Immature natural killer cell (primary cell): ENCODE measurements at places on chromosomes 11 and 22.

DNA sequence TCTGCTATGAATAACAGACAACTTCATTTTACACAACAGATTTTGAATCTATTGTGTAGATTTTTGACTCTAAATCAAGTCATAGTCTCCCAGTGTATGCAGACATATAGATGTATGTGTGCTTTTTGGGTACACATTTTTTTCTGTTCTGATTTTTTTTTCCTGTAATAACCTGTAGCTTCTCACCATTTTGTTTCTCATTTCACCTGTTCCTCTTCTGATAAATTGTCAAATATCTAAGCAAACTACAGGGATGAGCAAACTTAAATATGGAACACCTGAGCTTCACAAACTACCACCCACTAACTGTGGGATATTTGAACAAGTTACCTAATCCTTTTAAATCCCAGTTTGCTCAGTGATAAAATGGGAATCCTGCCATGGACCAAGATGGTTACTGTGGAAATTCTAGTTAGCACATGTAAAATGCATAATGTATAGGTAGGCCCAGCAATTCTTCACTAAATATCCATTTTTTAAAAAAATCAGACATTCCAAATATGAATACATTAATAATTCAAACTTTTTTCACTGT, 15.7 kb downstream of the LGR4 start:
- no peak for DNase-seq

DNA sequence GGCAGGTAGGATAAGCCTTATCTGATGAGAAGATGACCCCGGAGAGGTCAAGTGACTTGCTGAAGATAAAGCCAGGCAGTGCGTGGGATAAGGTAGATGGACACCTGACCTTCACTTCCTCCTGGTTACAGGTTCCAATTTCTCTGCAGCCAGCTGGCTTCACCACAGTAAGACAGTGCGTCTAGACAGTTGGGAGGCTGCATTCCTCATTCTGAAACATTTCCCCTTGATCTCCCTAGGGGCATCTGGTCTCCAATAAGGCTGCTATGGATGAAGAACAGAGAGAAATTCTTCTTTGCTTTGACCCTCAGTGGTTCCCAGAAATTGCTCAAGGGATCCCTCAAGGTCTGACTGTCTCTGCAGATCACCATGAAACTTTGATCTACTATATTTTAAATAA, 211.3 kb downstream of the MYO18B start:
- no peak for DNase-seq

DNA sequence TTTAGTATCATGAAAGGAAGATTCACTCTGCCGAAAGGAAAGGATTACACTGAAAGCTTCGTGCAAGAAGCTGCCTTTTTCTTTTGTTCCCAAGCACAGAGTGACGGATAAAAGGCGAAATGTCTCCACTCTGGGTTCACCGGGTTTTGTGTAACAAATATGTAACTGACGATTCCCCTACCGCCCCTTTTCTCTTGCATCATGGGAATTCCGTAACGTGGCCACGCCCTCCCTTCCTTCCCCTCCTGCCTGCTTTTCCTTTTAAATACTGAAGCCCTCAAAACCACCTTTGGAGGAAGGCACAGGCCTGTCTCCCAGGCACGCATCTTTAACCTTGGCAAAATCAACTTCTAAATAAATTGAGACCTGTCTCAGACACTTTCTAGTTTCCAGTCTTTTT, 16.4 kb upstream of the TESMIN start:
- no peak for DNase-seq

DNA sequence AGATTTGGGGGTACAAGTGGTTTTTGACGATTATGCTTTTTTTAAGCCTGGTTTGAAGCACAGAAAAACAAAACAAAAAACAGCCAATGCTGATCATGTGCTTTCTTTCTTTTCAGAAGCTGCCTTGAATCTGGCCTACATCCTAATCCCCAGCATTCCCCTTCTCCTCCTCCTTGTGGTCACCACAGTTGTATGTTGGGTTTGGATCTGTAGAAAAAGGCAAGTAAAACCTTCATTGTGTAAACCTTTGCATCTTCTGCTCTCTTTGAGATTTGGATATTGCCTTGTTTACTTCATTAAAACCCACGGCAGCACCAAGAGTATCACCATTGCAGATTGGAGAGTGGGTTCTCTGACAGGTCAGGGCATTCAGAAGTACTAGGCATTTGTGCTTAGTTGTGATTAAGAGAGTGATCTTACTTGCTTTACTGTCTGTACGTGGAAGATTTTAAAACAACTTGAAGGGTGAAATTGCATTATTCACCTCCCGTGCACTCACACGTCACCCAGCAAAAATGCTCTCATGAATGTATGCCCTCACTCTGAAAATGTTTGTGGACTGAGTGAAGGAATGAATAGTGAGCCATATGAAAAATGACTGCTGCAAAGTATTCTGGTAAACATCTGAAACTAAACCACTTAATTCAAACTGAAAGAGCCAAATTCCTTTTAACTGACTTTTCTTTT, 17.0 kb downstream of the LAYN start:
- DNase-seq: no peak

GRCh38 chr22:44153710-44154109, 27.0 kb upstream of the PARVG start:
- no peak for DNase-seq

DNA sequence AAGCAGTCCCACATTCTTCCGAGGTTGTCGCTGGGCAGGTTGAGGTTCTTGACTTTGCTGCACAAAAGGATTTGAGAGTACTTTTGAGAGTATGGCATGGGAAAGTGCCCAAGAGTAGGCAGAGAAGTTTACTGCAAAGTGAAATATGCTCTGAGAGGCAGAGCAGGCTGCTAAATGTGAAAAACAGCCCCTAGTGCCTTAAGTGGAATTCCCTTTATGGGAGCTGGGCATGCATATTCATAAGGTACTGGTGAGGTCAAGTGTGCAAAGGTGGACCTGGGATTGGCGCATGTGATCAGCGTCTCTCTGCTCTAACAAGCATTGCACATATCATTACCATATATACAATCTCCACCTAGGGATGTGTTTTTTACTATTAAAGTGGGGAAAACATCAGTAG, 12.0 kb upstream of the APOL4 start:
- no peak for DNase-seq
